ENCODE measurements at places on chromosomes 3 and 15.
A peak's percentile ranks its signal among the peaks of the same experiment; 100 is the strongest.

- peak; percentile 53 for DNase-seq
Observed at GRCh38 chr15:64461721-64462162, 1.4 kb downstream of the ZNF609 start.

- peak; percentile 60 for DNase-seq
Observed at GRCh38 chr3:11671648-11672100, 28.0 kb upstream of the VGLL4 start.

- no peak for DNase-seq
Observed at GRCh38 chr3:110166791-110167190, 829.4 kb upstream of the DPPA4 start.

- DNase-seq, result no peak
Observed at GRCh38 chr3:177652556-177653291, 455.4 kb upstream of the TBL1XR1 start.

GRCh38 chr15:92921215-92922131 lies 21.3 kb downstream of the CHD2 start:
- no peak for DNase-seq

GRCh38 chr15:45249125-45249780 lies 2.8 kb upstream of the SLC28A2 start:
- DNase-seq, result no peak

GRCh38 chr3:111332488-111333080 lies 209.4 kb upstream of the CD96 start:
- no peak for DNase-seq

DNA sequence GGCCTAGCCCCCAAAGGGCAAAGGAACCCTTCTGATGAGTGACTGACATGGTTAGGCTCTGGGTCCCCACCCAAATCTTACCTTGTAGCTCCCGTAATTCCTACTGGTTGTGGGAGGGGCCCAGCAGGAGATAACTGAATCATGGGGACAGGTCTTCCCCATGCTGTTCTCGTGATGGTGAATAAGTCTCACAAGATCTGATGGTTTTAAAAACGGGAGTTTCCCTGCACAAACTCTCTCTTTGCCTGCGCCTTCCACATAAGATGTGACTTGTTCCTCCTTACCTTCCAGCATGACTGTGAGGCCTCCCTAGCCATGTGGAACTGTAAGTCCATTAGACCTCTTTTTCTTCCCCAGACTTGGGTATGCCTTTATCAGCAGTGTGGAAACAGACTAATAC lies 16.9 kb downstream of the TKT start:
- no peak for DNase-seq

- no peak for DNase-seq
Observed at GRCh38 chr15:55736756-55737155, 6.2 kb downstream of the PRTG start.

- DNase-seq, result no peak
Observed at GRCh38 chr15:83160741-83161140, 46.9 kb downstream of the HDGFL3 start.

GRCh38 chr3:31813686-31814085 lies 167.4 kb downstream of the OSBPL10 start:
- no peak for DNase-seq

DNA sequence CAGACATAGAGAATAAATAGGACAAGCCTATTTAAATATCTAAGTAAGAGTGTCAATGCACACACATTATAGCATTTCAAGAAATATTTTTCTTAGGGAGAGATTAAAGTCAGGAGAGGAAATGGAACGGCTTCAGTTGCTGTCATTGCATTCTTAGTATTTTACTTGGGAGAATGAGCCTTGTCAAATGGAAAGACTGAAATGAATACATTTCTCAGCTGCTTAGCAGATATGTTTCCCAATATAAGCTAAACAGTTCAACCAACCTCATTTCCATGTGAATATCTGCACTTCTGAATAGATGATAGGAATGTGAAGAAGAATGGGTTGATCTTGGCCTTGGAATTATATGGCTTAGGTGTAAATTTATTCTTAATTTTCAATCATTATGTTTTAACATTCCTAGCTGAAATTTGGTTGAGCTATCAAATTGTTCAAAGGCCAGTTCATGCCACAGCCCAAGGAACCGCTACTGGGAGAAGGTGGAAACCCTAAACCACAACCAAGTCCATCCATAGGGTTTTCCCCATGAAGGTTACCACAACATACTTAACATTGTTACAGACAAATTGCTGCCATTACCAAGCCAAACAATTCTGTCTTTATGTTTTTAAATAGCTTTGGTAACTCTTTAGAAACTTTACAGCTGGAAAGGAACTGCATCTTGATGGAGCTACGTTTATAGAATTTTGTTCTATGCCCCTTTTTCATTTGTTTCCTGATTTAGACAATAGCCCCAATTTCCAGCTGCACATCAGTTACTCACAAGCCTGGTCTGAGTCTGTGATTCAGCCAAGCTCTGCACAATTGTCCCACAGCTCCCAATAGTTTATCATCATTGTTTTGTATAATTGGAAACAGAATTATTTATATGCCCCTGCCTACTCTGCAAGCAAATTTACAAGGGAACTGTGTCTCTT lies 459.6 kb downstream of the MECOM start:
- no peak for DNase-seq

DNA sequence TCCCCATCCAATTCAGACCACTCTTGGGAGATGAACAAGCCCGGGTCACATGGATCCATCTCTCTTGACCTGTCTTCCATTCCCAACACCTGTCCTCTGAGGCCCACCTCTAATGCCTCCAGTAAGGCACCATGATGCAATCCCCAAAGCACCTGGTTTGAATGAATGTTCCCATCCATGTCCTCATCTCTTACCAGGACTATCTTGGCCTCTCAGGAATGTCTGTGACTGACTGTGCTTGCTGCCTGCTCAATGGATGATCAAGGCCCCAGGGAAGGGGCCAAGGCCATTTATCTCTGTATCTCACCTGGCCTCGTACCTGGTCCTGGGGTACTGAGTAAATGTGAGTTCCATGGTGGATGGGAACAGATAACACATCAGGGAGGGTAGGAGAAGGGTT lies 49.7 kb downstream of the SLCO2A1 start:
- DNase-seq, result no peak

GRCh38 chr3:170055209-170055608 lies 17.4 kb downstream of the GPR160 start:
- DNase-seq, result peak; percentile 67

- peak; percentile 88 for DNase-seq
Observed at GRCh38 chr3:194685718-194686413, at the start of gene FAM43A. FAM43A (plus strand) TSS chr3:194685883; CDS start chr3:194686827, 944 bp downstream.

GRCh38 chr3:194100856-194101390 lies 35.0 kb upstream of the HES1 start:
- peak; percentile 88 for DNase-seq

- peak; percentile 7 for DNase-seq
Observed at GRCh38 chr15:100767001-100767825, 112.4 kb upstream of the ALDH1A3 start.

DNA sequence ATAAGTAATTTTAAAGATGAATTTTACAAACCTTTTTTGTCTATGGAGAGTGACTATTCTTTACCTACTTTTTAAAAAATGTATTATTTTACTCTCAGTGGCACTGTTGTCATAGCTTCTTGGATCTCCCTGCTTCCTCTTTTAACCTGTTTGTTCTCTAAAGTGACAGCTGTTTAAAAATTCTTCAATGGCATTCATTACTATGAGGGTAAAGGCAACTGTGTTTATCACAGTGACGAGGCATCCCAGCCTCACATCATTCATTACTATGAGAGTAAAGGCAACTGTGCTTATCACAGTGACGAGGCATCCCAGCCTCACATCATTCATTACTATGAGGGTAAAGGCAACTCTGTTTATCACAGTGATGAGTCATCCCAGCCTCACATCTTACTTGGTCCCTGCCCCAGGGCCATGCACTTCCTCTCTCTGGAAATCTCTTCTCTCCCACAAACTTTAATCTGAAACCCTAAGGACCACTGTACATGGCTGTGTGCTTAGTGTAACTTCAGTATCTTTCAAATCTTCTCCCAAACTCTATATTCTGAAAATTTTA lies 101.7 kb upstream of the ZNF717 start:
- DNase-seq, result no peak

GRCh38 chr3:3170998-3171397 lies 8.5 kb downstream of the CRBN start:
- DNase-seq, result no peak

GRCh38 chr3:174397848-174398247 lies 461.3 kb upstream of the NAALADL2 start:
- DNase-seq, result no peak

GRCh38 chr3:98013411-98014267 lies 21.5 kb downstream of the GABRR3 start:
- no peak for DNase-seq

Measured in GM13977 (cell line).